GM04504 (cell line): ENCODE measurements at places on chromosomes 13 and 19.

- no peak for DNase-seq
Measured at GRCh38 chr19:58549664-58550361, 5.1 kb downstream of the CHMP2A start.

- DNase-seq = no peak
Measured at GRCh38 chr13:43054803-43055802, 31.7 kb downstream of the DNAJC15 start.

- DNase-seq = no peak
Measured at GRCh38 chr13:105144020-105144419, 1391.4 kb downstream of the EFNB2 start.

DNA sequence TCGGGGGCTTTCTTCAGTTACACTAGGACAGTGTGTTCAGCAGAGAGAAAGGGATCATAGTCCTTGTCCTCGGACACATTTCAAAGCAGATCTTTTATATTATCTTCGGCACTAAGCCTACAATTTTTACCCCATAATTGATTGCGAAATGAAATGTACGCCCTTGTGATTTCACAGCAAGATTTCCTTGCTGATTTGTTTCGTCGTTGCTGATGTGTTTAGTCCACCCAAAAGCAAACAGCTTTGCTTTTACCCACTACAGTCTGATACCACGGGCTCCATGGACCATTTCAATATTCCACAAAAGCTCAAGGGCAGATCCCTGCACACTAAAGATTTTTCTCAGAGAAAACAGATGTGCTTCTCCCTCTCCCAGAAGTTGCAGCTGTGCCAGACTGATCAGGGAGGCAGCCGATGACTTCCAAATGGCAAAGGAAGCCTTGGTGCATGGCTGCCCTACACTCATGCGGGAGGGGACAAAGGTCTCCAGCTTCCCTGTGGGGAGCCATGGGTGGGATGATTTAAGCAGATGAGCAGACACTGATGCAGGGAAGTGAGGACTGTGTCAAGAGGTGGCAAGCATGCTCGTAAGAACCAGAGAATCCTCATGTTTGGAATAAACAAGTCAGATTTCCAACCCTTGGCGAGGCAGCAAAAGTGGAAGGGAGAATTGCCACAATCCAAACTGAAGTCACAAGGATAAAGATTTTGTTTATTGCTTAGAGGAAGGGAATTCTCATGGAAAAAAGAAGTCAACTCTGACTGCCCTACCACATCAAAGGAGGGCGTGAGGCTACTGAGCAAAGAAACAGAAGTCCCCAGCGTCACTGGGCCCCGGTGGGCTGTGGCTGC, 81.1 kb downstream of the STK24 start:
- no peak for DNase-seq

GRCh38 chr13:112637017-112637801, 49.3 kb upstream of the TUBGCP3 start:
- DNase-seq = no peak

- no peak for DNase-seq
Measured at GRCh38 chr13:20492641-20493040, 33.0 kb downstream of the CRYL1 start.

DNA sequence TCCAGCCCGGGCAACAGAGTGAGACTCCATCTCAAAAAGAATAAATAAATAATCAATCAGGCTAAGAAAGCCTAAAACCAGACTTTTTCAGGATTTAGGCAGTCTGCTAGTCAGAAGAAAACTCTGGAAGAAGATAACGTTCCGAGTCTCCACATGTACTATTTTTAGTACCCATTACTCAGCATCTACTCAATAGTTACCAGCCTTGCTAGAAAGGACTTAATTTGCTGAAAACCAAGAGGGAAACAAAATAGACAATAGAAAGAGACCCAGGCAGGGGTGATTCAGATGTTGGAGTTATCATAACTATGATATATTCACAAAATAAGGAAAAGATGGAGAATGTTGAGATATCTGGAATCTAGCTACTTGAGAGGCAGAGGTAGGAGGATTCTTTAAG, 3.6 kb upstream of the LIN7B start:
- DNase-seq = no peak

DNA sequence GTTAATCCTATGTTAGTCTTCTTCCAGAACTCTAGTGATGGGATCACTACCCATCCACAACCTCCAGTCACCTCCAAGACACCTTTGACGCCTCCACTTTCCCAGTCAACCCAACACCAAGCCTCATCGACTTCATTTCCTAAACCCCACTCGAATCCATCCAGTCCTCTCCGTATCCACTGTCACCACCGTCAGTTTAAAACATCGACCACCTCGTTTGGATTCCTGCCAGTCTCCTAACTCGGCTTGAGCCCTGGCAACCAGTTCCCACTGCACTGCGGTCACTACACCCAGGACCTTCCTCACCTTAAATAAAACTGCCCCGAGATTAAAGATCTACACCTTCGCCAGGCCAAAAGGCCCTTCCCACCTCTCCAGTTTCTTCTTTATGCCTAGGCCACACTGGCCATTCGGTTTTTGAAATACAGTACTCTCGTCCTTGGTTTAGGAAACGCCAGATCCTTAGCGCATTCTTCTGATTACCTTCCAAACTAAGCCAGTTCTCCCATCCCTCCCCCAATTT, 1.2 kb downstream of the MTIF3 start:
- DNase-seq = no peak

GRCh38 chr19:24054044-24054935, 32.7 kb upstream of the ZNF254 start:
- DNase-seq = peak; percentile 80

DNA sequence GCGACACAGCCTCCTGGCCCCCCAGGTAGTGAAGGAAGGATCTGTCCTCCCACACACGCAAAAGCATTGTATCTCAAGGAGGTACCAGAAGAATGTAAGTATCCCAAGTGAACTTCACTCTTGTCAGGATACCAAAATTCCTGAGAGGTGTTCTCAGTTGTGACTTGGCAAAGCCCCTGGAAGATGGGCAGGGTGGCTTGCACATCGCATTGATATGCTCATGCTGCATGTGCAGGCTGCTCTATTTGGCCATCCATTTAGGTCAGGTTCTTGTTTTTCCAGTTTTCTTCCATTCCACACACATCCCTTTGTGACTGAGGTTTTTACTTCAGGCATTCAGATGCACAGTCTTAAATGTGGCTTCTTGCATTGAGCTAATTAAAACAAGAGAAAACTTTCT, 382.8 kb downstream of the FOXO1 start:
- no peak for DNase-seq

GRCh38 chr13:81304121-81304659, 963.3 kb upstream of the SPRY2 start:
- no peak for DNase-seq

GRCh38 chr19:17337675-17338432, 501 bp downstream of the GTPBP3 start:
- no peak for DNase-seq

DNA sequence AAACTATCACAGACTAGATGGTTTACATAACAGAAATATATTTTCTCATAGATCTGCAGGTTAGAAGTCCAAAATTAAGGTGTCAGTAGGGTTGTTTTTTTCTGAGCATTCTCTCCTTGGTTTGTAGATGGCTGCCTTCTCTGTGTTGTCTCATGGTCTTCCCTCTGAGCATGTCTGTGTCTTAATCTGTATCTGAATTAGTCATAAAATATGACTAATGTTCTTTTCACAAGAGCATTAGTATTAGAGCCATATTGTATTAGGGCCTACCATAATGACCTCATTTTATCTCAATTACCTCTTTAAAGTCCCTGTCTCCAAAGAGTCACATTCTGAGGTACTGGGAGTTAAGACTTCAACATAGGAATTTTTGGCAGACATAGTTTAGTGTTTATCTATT, 77.2 kb upstream of the OBI1 start:
- DNase-seq = no peak

- DNase-seq = no peak
Measured at GRCh38 chr13:98325724-98326123, 148.7 kb upstream of the RNF113B start.

- no peak for DNase-seq
Measured at GRCh38 chr13:71378961-71379905, 487.8 kb downstream of the DACH1 start.

GRCh38 chr13:114022309-114022669, 48.4 kb upstream of the C13orf46 start:
- no peak for DNase-seq
